GM23248 (cell line): ENCODE measurements at places on chromosomes 4 and X. TPM values are rescaled to one million over a fixed set of nuclear protein-coding genes. Genes with fewer than 3 reads are reported as not detected.

DNA sequence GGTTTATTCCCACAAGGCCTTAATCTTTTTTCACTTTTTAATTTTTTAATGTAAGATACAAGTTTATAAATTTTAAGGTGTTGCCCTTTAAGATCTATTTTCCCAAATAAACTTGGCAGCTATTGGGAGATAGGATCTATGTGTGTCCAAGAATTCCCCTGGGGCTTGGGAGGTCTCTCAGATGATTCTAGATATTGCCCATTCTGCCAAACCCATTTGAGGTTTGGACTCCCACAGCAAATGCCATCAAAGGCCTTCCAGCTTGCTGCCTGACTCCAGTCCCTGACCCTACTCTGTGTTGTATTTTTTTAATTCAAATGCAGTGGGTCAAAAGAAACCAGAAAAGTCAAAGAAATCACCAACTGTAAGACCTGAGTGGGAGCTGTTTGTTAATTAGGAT, 120.0 kb upstream of the CHRDL1 start:
- DNase-seq, result no peak

DNA sequence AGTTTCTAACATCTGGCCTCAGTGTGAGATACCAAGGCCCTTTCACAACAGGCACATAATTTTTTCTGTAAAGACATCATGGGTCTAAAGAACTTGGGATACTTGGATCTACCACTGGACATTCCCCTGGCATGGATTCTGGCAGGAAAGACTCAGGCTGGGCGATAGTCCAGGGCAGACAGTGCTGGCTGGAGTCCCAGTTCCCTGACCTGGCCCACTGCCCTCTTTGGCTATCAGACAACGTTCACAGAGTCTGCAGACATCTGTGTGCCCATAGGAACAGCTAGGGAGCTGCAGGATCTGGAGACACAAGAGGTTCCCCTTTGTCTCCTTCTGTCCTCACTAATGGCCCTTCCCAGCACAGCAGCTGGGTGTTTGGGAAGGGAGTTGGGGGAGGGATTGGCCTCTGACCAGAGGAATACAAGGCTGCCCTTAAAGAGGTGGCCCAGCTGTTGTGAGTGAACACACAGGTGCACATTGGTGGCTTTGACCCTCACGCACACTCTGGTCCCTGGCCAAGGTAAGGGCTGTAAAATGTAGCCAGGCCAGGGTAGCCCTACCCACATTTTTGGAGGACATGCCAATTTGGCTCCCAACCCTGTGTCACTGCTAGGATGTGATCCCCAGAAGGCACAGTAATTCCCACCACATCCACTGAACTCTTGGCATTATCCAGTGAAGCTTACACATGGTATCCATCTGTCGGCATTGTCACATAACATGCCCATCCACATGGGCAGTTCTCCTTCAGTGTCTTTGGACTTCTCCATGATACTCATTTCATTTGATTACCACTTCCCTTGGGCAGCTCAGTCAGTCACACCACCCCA, 72.3 kb downstream of the SOX3 start:
- peak; percentile 1 for DNase-seq

GRCh38 chrX:15737190-15737958, 696 bp upstream of the CA5B start:
- peak; percentile 26 for DNase-seq

- peak; percentile 47 for DNase-seq
Observed at GRCh38 chr4:73434311-73434710, 1.7 kb upstream of the AFP start.

- DNase-seq, result peak; percentile 58
Observed at GRCh38 chr4:13240066-13240465, 244.1 kb downstream of the RAB28 start.

TEX13D gene
- not detected in 2 replicates for total RNA-seq
